ENCODE measurements at places on chromosomes 4 and X.

DNA sequence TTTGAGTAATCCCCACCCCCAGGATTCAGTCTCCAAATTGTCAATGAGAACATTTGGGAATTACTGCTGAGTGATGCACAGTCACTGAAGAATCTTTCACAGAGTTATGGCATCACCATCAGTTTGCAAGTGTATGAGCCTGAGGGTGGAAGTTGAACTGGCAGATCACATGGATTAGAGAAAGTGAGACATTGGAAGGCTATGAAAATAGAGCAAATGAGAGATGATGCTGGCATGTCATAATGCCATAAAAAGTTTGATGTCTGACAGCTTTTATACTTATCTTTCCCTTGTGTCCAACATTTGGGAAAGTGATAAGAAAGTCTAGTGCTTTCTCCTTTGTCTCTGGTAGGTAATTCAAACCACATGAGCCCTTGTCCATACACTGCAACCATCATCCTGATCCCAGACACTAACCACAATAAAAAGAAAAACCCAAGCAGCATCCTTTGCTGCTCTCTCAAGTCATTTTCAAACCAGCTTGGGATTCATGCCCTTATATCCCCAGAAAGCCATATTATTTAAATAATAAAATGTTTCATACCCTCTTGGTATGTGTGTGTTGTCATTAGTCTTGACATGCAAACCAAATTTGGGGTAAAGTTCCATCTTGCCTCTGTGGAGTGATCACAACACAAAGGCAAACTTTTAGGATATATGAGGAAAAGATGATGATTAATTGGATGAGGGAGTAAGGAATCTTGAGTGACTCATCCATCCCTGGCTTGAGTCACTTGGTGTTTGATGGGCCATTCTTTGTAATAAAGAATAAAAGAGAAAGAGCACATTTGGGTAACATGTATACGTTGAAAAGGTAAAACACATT is 438.9 kb downstream of the GRXCR1 start:
- no peak for DNase-seq

DNA sequence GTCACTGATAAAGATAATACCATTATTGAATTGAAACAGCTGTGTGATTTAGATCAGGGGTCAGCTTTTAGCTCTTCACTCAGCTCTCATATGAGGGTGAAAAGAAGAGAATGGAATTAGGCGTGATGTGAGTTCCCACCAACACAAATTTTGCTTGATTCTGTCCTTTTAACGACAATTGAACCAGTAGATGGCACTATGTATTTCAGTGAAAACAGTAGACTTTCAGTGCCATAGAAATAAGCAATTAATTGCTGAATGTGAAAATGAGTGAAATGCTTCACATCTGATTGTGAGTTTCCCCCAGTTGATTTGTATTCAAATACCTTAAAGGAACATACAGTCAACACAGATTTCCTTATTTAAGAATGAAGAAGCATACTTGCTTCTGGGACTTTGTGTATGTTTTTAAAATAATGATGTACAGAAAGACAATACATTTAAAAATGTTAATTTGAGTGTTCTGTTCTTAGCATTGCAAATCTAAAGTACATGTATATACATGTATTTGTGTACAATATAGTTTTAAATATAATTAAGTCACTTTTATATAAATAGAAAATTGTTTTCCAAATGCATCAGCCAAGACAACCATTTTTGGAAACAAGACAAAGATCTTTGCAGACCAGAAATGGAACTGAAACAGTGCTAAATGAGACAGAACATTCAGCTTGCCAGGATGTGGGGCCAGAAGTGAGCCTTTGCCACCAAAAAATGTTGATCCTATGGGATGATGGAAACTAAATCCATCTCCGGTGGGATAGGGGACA is 178.8 kb downstream of the SNCA start:
- DNase-seq: no peak

DNA sequence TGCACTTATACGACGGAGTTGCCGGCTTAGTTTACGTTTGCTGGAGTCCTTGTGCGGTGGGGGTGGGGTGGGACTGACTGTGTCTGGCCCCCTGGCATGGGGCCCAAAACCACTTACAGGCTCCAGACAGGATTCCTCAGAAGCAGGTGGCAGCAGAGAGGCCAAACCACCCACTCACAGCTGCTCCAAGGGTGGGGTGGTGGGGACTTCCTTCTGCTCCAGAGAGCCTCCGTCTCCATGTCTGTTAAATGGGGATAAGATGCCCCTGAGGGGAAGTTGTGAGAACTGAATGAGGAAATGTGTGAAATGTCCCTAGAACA is 36.7 kb downstream of the PSAPL1 start:
- DNase-seq: no peak

DNA sequence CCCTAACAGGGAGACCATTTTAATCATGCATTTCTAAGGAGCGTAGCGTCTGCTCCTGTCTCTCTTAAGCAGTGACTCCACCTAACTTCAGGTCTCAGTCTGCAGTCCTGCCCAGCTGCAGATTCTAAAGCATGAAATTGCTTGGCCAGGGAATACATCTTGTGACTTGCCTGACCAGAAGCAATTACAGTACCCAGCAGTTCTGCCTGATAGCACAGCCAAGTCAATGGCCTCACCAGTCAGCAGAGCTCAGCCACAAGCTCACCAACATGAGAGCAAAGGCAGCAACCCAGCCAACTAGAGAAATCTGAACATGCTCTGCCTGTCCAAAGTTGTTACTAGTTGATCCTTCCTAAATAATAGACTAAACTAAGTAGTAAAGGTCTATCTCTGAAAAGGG is 2011.9 kb upstream of the PCDH10 start:
- no peak for DNase-seq

- no peak for DNase-seq
Observed at GRCh38 chrX:153766098-153766817, 2.2 kb downstream of the PLXNB3 start.

GRCh38 chr4:112889199-112889598 is 160.3 kb upstream of the ANK2 start:
- no peak for DNase-seq

- DNase-seq: no peak
Observed at GRCh38 chr4:156312261-156312847, 358.7 kb upstream of the CTSO start.

- no peak for DNase-seq
Observed at GRCh38 chrX:9804444-9804843, 18.2 kb downstream of the SHROOM2 start.

DNA sequence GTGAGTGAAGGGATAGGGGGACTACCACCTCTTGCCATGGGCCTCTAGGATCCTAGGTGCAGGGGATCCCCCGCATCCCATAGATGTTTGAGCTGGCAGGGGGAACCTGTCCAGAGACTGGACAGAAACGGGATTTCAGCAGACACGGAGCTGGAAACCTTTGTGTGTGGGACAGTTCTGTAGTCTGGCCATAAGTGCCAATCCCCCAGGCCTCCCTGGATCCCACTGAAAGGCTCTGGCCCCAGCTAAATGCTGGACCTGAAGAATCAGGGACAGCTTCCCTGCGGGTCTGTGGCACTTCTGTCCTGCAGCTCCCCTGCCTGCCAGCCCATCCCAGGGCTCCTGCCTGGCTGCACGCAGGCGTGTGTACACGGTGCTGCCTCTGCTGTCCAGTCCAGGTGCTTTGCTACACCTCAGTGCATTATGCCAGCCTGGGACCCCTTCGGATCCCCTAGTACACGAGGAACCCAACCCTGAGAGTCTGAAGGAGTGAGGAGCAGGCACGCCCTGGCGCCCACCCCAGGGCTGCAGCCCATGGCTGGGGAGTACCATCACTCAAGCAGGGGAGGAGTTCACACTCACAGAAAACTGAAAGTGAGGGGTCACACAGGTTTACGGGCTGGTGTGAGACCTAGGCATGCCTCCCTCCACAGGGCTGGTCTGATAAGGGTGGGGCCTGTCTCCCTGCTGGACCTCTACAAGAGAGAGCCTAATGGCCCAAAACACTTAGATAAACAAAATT is 703.0 kb downstream of the ARAP2 start:
- DNase-seq: no peak

- DNase-seq: no peak
Observed at GRCh38 chr4:106186201-106186600, 129.8 kb downstream of the TBCK start.

- no peak for DNase-seq
Observed at GRCh38 chr4:87912164-87913004, 63.1 kb upstream of the SPP1 start.

- DNase-seq: no peak
Observed at GRCh38 chr4:94635177-94635576, 122.6 kb upstream of the BMPR1B start.

GRCh38 chr4:39061457-39061856 is 575 bp upstream of the KLHL5 start:
- no peak for DNase-seq

DNA sequence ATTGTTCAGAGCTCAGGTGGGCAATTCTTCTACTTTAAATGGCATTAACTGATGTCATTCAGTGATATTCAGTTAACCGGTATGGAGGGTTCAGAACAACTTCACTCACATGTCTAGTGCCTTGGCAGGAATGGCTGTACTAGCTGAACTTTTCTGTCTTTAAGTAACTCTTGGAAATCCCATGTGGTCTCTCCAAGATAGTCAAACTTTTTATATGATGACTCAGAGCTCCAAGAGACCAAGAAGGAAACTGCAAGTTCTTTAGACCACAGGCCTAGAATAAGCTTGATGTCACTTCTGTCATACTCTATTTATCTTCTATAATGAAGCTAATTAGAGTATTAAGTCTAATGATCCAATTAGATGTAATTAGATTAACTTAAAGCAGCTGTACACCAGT is 24.9 kb downstream of the LHFPL1 start:
- DNase-seq: no peak

DNA sequence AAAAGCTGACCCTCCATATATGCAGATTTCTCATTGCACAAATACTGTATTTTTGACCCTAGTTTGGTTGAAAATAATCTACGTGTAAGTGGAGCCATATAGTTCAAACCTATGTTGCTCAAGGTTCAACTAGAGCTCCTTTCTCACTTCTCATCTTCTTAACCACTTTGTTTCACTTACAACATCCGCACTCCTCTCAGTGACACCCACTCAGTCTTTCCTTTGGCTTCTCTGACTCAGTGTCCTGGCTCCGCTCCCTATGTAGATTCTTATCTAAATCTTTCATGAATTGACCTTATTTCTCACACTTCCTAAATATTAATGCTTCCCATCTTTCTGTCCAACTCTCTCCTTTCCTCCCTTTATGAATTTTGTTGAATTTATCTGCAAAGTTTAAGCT is 32.9 kb upstream of the DKK2 start:
- DNase-seq: no peak

DNA sequence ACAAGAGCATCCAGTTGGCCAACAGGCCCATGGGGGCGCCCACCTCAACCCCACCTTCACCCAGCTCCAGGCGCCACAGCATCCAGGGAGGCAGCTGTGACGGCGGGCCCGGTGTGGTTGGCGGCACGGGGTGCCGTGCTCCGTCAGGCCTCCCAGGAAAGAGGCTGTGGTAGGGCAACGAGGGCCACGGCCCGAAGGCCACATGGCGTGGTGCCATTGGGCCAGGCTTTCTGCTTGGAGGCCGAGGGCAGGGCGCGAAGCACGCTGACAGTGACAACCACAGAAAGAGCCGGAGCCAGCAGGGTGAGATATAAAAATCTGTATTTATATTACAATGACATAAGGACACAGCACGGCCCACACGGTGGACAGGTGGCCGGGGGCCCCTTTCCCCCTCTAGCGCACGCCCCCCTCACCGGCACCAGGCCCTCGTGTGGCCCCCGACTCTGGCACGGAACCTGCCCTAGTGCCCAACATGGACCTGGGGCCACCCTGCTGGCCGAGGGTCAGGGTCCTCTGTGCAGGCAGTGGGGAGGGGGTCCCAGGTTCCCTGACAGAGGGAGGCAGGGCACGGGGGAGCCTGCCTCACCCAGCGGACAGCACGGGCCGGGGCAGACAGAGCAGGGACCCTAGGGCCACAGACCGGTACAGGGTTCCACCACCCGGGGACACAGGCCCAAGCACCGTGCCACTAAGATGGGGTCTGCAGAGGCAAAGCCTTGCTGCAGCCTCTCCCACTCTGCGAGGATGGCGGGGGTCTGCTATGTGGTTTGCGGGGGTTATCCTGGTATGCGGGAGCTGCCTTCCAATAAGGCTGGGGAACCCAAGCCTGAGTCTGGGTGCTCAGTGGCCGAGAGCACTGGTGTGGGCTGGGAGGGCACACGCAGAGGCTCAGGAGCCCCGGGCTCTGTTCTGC is 5.5 kb upstream of the HAUS3 start:
- no peak for DNase-seq

- DNase-seq: no peak
Observed at GRCh38 chr4:6692806-6693205, 872 bp upstream of the S100P start.

DNA sequence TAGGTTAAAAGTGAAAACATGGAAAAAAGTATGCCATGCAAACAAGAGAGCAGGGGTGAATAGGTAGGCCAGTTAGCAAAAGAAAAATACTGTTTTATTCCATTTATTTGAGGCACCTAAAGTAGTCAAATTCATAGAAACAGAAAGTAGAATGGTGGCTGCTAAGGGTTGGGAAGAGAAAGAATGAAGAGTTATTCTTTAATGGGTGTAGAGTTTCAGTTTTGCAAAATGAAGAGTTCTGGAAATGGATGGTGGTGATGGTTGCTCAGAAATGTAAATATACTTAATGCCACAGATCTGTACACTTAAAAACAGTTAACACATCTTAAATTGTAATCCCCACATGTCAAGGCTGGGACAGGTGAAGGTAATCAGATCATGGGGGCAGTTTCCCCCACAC is 29.7 kb downstream of the PARM1 start:
- no peak for DNase-seq

- no peak for DNase-seq
Observed at GRCh38 chrX:100584611-100585010, at the start of gene TNMD. TSS of gene TNMD (plus strand) at chrX:100584936. CDS start at chrX:100585019, 83 bp downstream.

DNA sequence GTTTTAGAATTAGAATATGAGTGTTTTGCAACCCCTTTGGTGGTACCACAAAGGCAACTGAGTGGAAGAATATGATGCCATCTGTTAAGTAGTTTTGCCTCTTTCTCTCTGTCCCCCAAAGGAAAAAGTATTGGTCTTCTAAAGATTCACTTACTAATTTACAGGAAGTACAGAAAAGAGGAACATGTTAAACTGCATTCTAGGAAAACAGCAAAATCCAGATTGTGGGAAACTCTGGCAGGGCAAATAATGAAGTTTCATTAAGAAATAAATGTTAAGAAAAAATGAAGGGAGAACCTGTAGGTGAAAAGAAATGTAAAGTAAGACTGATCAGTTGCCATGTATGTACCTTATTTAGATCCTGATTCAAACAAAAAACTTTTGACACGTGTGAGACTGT is 39.3 kb downstream of the NSUN7 start:
- DNase-seq: no peak

- no peak for DNase-seq
Observed at GRCh38 chrX:51876441-51876840, 17.0 kb upstream of the MAGED1 start.

Measured in GM18507 (cell line).